ENCODE measurements at places on chromosomes 6 and 20.

DNA sequence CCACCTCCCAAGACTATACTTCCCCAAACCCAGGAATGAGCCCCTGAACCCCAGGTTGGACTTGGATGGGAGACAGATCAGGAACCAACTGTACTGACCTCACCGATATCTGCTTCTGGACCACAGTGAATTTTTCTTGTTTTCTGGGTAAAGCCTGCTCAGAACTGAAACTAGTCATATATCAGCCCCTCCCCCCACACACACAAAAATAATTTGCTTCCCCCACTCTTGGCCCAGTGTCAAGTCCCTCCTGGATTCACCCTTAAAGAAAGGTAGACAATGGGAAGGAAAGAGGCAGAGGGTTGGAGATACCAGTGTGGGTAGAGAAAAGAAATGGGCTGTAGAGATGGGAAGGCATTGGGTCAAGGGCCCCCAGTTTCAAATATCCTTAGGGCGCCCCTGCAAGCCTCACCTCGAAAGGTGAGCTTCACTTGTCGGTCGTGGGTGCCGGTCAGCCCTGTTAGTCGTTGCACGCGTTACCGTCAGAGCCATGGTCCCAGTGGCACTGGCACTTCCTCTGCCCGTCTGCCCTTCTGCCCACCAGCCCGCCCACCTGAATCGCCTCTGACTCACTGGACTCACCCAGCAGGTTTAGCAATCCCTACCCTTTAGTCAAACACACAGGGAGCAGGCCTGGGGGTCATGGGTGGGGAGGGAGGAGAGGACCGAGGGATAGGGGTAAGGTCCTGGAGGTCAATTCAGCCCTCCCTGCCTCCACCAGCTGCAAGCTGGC lies 8.5 kb upstream of the SPAG4 start:
- DNase-seq, result no peak

DNA sequence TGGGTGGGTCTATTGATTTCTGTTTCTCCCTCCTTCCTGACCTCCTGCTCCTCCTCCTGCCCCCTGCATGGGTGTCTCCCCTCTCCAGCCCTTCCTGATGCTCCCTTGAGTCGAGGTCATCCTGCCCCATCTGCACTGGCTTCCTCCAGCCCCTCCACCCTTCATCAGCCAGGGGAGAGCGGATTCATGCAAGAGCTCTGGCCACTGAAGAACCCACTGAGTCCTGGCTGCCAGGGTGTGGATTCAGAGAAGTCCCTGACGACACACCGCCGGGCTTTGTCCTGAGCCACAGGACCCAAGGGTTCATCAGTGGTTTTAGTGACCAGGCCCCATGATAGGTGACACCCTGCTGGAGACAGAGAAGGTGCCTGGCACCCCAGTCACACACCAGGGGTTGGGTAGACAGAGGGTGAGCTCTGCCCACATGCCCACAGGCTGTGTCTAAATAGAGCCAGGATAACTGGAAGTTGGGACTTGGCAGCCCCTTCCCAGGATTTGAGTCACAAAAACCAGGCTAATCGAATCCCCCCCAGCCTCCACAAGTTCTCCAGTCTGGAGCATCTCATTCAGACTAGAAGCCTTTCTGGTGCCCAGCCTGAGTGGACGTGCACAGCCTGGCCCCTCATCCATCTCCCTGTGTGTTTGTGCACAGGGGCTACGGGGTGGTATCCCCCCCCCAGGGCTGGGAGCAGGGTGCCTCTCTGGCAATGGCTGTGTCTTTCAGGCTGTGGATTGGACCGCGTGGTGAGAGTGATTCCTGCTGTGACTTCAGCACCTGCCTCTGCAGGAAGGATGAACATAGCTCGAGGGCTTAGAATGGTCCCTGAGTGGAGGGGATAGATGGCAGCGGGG lies 1.2 kb downstream of the GFRA4 start:
- no peak for DNase-seq

GRCh38 chr20:24816431-24816830 lies 132.6 kb upstream of the CST7 start:
- no peak for DNase-seq

DNA sequence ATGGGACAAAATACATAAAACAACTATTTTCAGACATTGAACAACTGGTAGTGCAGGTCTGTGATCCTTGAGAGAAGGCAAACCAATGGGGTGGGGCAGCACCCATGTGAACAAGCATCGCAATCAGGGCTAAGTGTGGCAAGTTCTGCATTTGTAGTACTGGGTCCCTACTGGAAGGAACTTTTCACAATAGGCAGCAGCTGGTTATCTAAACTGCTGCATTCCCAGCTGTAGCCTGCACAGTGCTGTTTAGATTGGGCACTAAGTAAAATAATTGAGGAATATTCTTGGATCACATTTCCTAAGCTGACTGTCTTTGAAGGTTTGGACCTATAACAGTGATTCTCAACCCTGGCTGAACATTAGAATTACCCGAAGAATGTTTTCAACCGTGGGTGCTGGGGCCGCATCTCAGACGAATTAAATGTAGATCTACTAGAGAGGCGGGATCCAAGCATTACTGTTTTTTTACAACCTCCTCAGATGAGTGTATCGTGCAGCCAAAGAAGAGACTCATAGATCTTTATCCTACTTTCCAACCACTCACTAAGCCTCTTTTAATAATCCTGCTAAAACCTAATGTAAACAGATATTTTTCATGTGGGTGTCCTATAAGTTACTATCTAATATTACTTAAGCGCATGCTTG lies 12.4 kb upstream of the MAP3K4 start:
- DNase-seq, result no peak

DNA sequence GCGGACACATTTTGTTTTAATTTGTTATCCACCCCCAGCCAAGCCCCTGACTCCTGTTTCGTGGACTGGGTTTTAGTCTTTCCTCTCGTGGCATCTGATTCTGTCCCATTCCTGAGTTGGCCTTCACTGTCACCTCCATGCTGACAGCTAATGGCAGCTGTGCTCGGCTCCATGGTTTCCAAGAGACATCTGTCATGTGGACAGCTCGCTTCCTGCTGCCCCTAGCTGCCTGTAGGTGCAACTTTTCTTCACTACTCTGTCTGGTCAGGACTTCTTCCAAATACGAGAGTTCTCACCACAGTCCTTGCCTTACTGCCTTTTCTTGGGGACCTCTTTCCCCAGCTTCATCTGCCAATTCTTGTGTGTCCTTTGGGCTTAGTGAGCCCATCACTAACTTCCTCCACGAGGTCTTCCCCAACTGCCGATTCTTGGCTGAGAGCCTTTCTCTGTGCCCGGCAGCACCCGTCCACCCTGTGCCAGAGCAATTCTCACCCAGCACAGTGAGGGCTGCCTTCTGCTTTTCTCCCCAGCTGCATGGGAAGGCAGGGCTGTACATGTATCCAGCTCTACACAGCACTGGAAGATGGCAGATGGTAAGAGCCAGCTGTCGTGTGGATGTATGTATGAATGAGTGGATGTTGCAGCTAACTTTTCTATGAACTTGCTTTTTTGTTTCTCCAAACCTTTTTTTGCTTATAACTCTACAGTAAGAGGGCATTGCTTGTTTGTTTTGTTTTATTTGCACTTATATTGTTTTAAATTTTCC lies 140.4 kb downstream of the F13A1 start:
- no peak for DNase-seq

GRCh38 chr20:57638173-57638894 lies 18.1 kb upstream of the ZBP1 start:
- no peak for DNase-seq

GRCh38 chr6:63245909-63246308 lies 34.6 kb downstream of the FKBP1C start:
- peak; percentile 18 for DNase-seq

DNA sequence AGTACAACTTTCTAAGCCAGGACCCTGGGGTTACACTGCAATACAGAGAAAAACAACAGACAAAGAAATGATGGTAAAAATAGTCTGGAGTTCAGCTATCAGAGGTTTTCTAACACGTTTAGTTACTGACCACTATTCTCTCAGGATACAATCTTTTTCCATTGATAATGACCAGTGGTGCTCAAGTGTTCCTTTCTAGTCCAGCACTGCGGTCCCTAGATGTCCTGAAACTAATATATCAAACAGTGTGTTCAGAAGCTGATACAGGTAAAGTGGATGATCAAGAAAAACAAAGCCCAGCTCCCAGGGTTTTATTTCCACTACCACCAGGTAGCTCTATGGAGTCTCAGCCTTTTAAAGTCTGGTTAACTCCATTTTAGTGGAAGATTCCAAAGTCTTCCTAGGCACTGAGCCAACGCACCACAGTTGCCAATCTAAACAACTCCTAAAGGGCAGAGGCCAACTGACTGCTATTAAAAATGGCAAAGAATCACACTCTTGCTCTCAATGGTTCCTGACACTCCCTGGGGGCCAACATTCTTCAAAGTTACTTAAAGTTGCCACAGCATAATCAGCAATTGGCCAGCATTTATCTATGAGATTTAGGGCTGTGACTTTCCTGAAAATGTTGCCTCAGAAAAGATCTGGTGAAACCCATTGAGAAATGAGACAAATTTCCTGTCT lies 38.2 kb downstream of the DZANK1 start:
- no peak for DNase-seq

- DNase-seq, result no peak
These were observed 23.2 kb downstream of the CHRNA4 start for GRCh38 chr20:63337786-63338420.

- DNase-seq, result no peak
These were observed 143.5 kb downstream of the TPBG start for GRCh38 chr6:82507112-82507511.

DNA sequence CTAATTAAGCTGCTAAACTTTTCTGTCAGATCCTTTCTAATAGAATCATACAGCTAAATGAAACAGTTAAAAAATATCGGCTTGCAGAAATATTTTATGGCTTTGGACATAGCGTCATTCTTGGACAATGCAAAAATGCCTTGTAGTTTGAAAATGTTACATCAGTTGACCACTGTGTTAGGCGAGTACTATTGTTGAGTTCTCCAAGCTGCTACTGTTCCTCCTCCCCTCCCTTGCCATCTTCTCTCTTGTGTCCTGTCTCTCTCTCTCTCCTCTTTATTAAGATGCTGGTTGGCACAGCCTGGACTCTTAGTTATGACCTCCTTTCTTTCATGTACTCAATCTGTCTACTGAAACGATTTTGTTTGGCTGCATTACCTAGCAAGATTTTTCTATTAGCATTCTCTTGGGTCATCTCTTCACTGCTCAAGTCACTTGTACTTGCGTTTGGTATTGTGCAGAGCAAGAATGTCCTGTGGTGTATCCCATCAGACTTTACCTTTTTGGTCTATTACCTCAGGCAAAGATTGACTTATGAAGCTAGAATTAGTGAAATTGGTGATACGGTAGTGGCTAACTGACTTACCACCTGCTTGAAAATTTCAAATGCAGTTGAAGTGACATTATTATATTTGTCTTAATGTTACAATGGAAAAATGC lies 127.9 kb downstream of the FARS2 start:
- DNase-seq, result no peak

GRCh38 chr20:9250511-9250910 lies 181.6 kb downstream of the PLCB4 start:
- no peak for DNase-seq

DNA sequence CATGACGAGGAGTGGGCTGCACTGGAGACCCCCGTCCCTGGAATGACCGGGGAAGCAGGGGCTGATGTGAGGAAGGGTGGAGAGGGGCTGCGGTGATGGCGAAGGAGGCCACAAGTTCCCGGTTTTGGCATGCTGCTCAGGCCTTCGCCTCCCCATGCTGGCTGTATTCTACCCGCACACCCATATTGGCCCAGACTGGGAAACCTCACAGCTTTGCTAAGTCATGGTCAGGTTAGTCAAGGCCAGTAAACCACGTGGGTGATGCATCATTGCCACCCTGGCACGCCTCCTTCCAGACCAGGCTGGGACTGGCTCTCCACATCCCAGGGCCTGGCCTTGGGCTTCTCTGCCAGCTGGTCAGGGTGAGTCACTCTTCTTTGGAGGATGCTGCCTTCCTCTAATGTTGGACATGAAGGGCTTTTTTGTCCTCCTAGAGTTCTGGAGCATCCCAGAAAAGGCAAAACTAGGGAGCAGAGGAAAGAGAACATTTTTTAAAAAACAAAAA lies 53.8 kb downstream of the PCNA start:
- DNase-seq, result no peak

DNA sequence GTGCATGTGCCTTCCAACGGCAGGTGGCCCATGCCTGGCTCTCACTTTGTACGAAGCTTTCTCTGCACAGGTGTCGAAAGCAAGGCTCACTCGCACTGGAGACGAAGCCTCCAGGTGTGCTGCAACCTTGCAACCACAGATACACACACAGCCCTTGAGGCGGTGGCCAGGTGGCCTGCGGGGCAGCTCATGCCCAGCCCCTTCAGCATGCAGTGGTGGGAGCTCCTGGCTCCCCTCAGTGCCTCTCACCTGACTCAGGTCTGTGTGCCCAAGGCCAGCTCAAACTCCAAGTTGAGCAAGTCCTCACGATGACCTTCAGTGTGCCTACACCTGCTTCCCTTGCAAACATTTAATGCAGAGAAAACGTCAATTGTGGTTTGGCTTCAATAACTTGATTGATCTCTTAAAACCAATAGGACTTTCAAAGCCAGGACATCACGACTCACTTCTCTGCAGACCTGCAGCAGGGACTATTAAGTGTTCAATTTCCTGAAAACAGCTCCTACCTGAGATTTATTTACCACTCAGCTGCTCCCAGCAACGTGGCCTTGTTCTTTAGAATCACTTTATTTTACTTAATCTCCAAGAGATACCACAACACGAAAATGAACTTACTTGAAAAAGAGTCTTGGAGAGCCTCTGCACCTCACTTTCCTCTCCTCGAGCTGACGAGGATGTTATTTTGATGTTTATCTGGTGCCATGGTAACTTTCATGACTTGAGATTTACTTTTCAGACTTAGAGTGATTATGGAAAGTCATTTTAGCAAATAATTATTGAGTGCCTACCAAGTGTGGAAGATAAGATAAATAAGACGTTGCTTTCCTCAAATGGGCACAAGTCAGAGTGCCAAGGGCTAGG lies 86.3 kb downstream of the SLC22A23 start:
- DNase-seq, result no peak

DNA sequence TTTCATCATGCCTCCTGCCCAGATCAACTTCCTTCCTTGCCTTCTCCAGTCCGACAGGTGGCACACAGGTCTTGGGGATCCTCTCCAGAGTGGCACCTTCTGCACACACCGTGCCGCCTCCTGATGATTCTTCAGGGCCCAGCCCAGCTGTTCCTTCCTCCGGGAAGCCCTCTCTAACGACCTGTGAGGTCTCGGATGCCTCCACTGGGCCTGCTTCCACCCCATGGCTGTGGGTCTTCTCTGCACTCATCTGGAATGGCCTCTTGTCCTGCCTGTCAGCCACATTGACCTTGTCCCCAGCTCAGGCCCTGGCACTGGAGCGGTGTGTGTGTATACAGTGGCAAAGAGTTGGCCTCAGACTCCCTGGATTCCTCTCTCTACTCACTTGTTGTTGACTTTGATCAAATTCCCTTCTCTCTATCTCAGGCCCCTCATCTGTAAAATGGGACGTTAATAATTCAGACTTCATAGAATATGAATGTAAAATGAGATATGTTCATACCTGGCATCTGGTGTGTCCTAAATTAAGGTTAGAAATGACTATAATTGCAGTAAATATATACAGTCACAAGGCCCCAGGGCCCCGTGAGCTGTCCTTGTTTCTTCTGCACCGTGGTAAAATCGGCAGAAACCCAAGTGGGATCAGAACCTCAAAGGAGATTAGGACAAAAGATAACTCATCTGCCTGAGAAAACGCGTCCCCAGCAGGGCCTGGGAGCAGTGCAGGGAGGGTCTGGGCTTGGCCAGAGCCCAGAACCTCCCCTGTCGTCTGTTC lies 1.5 kb downstream of the FAM210B start:
- DNase-seq, result no peak

- peak; percentile 95 for DNase-seq
These were observed at the start of gene SLX4IP for GRCh38 chr20:10434832-10435812. TSS of gene SLX4IP (plus strand) at chr20:10435305. CDS start at chr20:10458205, 22,900 bp downstream.

GRCh38 chr6:31131595-31131994 lies 7.3 kb downstream of the PSORS1C2 start:
- peak; percentile 94 for DNase-seq
